Cortex of kidney (tissue), 1 donor: ENCODE measurements at places on chromosomes 7 and 10.

GRCh38 chr7:3859431-3859830 is 558.4 kb downstream of the SDK1 start:
- DNase-seq = no peak

- DNase-seq = no peak
Observed at GRCh38 chr10:29434111-29434510, 145.2 kb downstream of the LYZL1 start.

DNA sequence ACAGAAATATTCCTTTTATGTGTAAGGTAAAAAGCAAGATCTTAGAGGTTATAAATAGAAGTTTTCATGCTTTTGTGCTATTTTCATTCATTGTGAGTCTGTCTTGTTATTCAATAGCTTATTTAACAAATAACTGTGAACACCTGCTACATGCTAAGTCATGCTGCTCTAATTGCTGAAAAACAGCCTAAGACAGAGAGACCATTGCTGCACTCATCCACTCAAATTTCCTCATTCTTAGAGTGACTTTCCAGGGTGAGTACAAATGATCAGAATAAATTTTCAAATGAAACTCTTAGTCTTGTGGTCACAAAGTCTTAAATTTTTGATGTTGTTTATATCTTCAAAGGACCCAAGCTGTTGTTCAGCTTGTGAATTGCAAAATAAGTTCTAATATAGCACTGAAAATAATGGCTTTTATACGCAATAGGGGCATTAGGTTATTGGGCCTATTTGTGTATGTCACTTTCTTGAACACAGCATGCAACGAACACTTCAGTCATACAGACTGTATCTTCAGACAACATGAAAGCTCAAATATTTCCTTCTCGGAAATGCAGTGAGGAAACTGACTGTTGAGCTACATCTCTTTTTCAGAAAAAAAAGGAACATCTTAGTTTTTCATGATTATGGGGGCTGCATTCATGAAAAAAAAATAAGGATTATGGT is 247.9 kb upstream of the PCDH15 start:
- no peak for DNase-seq

- no peak for DNase-seq
Observed at GRCh38 chr7:103240806-103241205, 56.4 kb upstream of the PMPCB start.

DNA sequence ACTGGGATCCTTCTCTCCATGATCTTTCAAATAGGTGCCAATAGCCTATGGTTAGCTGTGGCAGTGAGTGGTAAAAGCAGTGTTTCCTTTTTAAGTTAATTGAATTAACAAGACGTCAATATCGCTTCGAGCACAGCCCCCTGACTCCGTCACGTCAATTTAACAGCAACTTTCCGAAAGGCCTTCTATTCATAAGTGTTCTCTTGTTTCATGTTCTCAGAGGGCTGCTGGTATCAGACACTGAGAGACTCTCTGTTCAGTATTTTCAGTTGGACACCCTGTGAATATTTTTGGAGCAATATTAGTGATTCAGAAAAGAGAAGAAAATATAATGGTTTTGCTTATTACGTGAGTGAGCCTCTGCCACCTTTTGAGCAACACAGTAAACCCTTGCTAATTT is 174.2 kb upstream of the INSYN2A start:
- no peak for DNase-seq

- DNase-seq = no peak
Observed at GRCh38 chr10:57165671-57166070, 804.6 kb upstream of the ZWINT start.

GRCh38 chr10:82867056-82867455 is 992.1 kb downstream of the NRG3 start:
- DNase-seq = no peak

GRCh38 chr10:34206078-34206934 is 608.8 kb downstream of the PARD3 start:
- DNase-seq = no peak
